ENCODE measurements at places on chromosomes 6 and 20.

DNA sequence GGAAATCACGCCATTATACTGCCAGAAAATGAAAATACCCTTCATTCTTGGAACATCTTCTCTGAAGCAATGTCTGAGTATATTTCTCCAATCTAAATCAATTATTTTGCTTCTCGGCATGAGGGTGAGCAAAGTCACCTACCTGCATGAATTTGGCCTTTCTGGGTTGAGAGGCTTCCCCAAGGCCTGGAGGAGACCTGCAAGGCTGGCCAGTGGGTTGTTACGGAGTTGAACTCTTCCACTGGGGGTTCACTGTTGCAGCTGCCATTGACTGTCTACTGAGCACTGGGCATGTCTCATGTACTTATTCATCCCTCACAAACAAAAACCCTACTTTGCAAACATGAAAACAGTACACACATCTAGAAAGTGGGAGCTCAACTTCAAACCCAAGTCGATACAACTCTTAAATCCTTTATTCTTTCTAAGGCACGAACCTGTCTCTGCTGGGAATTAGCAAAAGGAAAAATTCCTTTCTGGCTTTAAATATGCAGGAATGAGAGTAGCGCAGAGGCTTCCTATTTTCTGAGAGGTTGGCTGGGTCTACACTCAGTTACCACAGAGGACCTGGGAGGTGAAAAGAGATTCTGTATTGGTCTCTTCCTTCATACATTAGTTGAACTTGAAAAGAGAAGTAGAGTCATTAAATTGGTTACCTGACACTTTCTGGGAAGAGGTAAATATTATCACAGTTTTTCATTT, 87.6 kb upstream of the SGK1 start:
- no peaks in the 10 kb centered on the region for H3K4me1 ChIP-seq
- H3K27me3 ChIP-seq: no peaks in the 10 kb centered on the region
- no peak overlapping the region for H3K4me3 ChIP-seq
- no peak overlapping the region for H3K27ac ChIP-seq

GRCh38 chr20:24131281-24131680, 142.7 kb upstream of the GGTLC1 start:
- no peak for DNase-seq
- no peak overlapping the region for H3K4me3 ChIP-seq
- H3K36me3 ChIP-seq: no peaks in the 10 kb centered on the region
- H3K27me3 ChIP-seq: no peaks in the 10 kb centered on the region
- H3K4me1 ChIP-seq: no peaks in the 10 kb centered on the region

- DNase-seq: no peak
- H3K4me1 ChIP-seq: no peaks in the 10 kb centered on the region
- H3K27ac ChIP-seq: no peak overlapping the region
- H3K4me3 ChIP-seq: no peak overlapping the region
- no peaks in the 10 kb centered on the region for H3K27me3 ChIP-seq
- H3K36me3 ChIP-seq: no peaks in the 10 kb centered on the region
Measured at GRCh38 chr20:19593762-19594161, 164.3 kb upstream of the RIN2 start.

DNA sequence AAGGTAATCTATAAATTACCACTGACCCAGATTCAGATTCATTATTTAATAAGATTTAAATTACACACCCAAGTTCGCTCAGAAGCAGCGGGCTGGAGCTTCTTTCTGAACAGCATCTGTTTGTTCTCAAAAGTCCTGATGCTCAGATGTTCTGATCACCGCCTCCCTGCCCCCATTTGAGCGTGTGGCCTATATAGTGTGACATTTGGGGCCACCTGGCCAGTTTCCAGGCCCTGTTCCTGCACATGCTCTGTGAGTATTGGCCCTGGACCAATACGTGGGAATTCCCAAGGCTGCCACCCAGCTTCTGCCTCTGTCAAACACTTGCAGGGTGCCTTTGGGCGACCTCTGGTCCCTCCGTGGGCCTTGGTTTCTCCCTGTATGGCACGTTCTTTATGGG, 228.8 kb downstream of the TFAP2C start:
- no peaks in the 10 kb centered on the region for H3K36me3 ChIP-seq
- no peaks in the 10 kb centered on the region for H3K4me1 ChIP-seq
- H3K27me3 ChIP-seq: 0 out of 2 replicates have a peak, but pooled peaks cover 2% of the 10 kb centered on the region
- no peak for DNase-seq

DNA sequence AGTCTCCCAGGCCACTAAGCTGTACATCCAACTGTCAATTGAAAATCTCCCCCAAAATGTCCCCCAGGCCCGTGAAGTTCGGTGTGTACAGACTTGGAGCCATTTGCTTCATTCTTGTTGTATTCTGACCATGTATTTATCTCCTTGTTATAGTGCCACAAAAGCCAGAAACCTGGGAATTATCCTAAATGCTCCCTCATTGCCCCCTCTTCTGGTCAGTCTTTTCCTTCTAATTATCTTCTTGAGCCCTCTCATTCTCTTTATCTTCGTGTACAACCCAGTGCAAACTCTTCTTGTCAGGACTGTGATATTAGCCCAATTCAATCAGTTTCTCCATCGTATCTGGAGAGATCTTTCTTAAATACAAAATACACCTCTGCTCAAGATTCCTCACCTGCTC, 64.7 kb downstream of the RFX6 start:
- no peak overlapping the region for H3K4me3 ChIP-seq
- DNase-seq: no peak
- H3K4me1 ChIP-seq: no peaks in the 10 kb centered on the region
- H3K27me3 ChIP-seq: no peaks in the 10 kb centered on the region

GRCh38 chr6:42045538-42046460, 4.5 kb upstream of the TAF8 start:
- H3K27me3 ChIP-seq: no peaks in the 10 kb centered on the region
- H3K27ac ChIP-seq: 0 out of 2 replicates have a peak overlapping the region, but pooled peaks have one; percentile 17
- peaks cover 43% of the 10 kb centered on the region for H3K4me1 ChIP-seq
- peak overlapping the region; percentile 31 for H3K4me3 ChIP-seq

GRCh38 chr20:48467622-48468021, 360.2 kb downstream of the PREX1 start:
- no peaks in the 10 kb centered on the region for H3K36me3 ChIP-seq
- H3K27me3 ChIP-seq: no peaks in the 10 kb centered on the region
- H3K4me1 ChIP-seq: no peaks in the 10 kb centered on the region
- no peak overlapping the region for H3K27ac ChIP-seq
- H3K4me3 ChIP-seq: no peak overlapping the region

DNA sequence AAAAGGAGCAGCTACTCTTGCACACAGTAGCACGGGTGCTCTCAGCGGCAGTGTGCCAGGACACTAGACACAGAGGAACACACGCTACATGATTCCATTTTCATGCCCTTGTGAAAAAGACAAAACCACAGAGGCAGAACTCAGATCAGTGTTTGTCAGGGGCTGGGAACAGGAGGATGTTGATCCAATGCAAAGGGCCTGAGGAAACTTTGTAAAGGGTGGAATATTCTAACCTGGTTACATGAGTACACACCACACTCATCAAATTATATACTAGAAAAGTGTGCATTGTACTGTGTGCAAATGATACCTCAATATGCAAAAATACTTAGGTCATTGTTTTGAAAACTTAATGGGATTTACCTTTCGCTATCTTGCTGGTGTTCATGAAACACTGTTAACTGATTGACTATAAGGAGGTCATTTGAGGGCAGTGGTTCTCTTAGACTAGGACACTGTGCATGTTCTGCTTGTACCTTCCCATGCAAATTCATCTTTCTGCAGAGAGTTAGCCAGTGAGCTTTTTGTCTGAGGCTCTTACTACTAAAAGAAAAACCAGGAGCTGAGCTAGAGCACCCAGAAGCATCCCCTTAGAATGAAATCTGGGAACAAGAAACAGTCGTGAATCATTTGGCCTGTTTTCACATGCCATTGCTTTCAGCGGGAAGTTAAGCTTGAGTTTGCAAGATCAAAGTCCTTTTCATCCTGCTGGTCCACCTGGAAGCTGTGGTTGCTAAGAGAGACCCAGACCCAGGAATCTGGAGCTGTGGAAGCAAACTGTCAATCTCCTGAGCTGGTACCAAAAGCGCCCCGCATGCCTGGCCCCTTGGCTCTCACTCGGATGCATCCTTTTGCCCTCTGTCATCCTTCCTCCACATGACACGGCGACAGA, 204.8 kb downstream of the TTLL2 start:
- no peak overlapping the region for H3K4me3 ChIP-seq
- no peaks in the 10 kb centered on the region for H3K36me3 ChIP-seq
- DNase-seq: no peak
- H3K27me3 ChIP-seq: no peaks in the 10 kb centered on the region

DNA sequence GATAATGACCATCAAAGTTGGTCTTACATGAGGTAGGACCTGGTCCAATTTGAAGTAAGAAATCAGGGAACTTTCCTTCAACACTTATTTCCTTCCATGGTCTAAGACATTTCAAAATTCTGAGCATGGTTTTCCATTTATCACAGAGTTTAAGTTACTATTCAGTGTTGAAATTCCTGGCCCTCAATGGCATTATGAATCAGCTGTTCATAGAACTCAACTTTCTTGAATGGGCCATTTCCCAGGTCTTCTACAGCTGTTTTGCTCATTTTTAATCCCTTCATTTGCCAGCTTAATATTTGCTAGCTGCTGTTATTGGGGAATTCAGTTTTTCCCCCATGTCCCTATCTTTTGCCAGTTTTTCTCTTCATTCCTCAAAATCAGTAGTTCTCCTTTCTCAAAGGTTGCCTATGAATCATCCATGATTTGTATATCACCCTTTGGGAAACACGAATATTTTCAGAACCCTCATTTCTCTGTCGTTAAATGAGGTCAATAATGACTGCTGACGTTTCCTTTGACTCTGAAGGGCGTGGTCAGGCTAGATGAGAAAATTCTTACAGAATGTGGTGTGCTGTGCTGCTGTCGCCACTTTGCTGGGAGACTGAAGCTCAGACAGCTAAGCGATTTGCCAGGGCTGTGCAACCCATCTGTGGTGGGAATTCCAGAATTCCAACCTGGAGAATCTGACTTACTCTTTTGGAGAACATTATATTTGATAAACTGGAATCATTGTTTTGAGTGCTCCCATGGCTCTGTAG, 216.5 kb upstream of the FLRT3 start:
- H3K36me3 ChIP-seq: no peaks in the 10 kb centered on the region
- H3K4me1 ChIP-seq: no peaks in the 10 kb centered on the region
- H3K27ac ChIP-seq: no peak overlapping the region
- no peaks in the 10 kb centered on the region for H3K27me3 ChIP-seq
- no peak overlapping the region for H3K4me3 ChIP-seq

GRCh38 chr6:7758456-7758855, 32.6 kb downstream of the BMP6 start:
- no peak overlapping the region for H3K4me3 ChIP-seq
- no peaks in the 10 kb centered on the region for H3K4me1 ChIP-seq
- H3K27me3 ChIP-seq: no peaks in the 10 kb centered on the region
- H3K27ac ChIP-seq: no peak overlapping the region

GRCh38 chr6:16511040-16511660, 250.1 kb downstream of the ATXN1 start:
- no peaks in the 10 kb centered on the region for H3K36me3 ChIP-seq
- no peak overlapping the region for H3K4me3 ChIP-seq
- H3K27ac ChIP-seq: peak overlapping the region; percentile 41
- H3K27me3 ChIP-seq: no peaks in the 10 kb centered on the region
- no peak for DNase-seq

- no peaks in the 10 kb centered on the region for H3K27me3 ChIP-seq
- H3K4me1 ChIP-seq: no peaks in the 10 kb centered on the region
- no peak overlapping the region for H3K4me3 ChIP-seq
- H3K36me3 ChIP-seq: no peaks in the 10 kb centered on the region
- H3K27ac ChIP-seq: no peak overlapping the region
Measured at GRCh38 chr6:148021699-148022098, 320.9 kb upstream of the SASH1 start.

DNA sequence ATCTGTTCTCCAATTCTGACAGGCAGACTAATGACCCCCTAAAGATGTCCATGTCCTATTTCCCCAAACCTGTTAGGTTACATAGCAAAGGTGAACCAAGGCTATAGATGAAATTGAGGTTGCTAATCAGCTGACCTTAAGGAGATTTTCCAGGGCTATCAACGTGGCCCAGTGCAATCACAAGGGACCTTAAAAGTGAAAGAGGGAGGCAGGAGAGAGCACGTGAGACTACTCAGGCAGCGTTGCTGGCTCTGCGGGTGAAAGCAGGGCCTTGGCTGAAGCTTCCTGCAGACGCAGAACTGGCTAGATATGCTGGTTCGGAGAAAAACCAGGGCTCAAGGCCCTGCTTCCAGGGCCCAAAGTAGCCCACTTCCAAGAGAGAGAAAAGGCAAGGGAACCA, 78.7 kb downstream of the NCOA7 start:
- DNase-seq: no peak
- H3K27ac ChIP-seq: no peak overlapping the region
- H3K4me1 ChIP-seq: no peaks in the 10 kb centered on the region
- H3K4me3 ChIP-seq: no peak overlapping the region
- peaks cover 3% of the 10 kb centered on the region for H3K36me3 ChIP-seq
